ENCODE measurements at places on chromosomes 12 and 14.

DNA sequence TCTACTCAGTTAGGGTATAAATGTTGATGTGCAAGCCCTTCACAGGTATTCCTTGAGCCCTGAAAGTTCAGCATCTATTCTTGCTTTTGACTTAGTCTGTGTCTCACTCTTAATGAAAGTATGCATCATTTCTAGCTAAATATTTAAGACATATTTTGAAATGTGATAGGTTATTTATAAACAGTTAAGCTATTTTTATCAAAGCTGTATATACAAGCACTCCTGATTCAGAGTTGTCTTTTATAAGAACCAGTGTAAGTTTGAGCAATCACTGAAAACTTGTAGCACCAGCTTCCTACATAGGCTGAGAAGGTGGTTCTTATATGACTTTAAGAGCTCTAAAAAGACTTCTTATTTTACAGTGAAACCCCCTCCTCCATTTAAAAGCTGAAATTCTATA, 98.6 kb downstream of the MYF5 start:
- no peak for DNase-seq

DNA sequence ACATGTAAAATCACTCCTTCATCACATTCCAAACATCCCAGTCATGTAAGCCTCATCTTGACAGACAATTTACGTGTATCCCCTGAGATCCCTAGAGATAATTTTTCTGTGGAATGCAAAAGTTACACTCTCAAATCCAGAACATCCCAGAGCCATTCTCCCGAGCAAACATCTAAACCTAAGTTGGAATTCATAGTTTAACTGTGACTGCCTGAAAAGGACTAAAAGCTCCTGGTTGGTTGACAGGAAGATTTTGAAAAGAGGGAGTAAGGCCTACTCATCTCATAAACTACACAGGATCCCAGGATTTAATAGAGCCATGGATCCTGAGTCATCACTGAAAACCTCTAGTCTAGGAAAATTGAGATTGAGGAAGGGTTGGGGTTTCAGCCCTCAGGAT, 123.6 kb downstream of the SCN8A start:
- no peak for DNase-seq

GRCh38 chr14:34872822-34873588, 2.2 kb downstream of the BAZ1A start:
- no peak for DNase-seq

DNA sequence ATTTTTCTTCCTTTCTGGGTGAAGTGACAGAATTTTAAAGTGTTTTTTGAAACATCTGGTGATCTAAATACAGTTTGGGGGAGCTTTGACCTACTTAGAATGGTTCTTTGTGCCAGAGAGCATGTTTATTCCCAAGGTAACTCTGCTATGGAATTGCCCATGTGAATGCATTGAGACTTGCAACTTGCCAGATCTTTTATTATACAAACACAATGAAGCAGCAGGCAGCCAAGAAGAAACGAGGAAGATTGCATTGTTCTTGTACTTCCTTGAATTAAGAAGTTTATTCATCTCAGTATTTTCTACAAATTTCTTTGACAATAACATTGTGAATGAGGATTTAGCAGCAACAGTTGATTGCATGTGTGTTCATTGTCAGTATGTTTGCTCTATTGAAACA, 55.5 kb downstream of the FGD4 start:
- no peak for DNase-seq

- no peak for DNase-seq
These were observed 990.2 kb downstream of the GALC start for GRCh38 chr14:87002776-87003175.

DNA sequence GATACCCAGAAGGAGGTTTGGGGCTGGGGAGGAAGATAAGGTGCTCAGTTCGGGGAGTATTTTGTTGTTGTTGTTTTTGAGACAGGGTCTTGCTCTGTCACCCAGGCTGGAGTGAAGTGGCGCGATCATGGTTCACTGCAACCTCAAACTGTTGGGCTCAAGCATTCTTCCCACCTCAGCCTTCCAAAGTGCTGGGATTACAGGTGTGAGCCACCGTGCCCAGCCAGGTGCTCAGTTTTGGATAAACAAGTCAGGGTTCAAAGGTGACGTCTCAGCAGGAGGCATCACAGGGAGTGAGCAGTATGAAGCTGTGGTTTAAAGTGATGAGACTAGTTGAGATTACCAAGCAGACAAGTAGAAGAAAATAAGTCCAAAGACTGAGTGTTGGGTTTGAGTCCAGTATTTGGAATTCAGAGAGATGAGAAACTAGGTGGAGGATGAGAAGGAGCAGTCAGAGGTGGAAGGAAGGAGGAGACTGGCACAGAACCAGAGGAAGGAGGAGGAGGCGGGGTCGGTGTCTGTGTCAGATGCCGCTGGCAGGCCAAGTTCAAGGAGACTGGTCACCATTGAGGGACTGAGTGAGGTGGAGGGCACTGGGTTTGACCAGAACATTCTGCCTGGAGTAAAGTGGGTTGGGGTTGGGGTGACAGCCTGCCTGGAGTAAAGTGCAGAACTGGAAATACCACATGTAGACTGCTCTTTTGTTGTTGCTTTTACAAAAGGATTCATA, 16.1 kb downstream of the SLC35E3 start:
- no peak for DNase-seq

GRCh38 chr12:52787324-52788191, 8.4 kb downstream of the KRT3 start:
- DNase-seq: no peak
